ENCODE measurements at places on chromosomes 2 and 18.

DNA sequence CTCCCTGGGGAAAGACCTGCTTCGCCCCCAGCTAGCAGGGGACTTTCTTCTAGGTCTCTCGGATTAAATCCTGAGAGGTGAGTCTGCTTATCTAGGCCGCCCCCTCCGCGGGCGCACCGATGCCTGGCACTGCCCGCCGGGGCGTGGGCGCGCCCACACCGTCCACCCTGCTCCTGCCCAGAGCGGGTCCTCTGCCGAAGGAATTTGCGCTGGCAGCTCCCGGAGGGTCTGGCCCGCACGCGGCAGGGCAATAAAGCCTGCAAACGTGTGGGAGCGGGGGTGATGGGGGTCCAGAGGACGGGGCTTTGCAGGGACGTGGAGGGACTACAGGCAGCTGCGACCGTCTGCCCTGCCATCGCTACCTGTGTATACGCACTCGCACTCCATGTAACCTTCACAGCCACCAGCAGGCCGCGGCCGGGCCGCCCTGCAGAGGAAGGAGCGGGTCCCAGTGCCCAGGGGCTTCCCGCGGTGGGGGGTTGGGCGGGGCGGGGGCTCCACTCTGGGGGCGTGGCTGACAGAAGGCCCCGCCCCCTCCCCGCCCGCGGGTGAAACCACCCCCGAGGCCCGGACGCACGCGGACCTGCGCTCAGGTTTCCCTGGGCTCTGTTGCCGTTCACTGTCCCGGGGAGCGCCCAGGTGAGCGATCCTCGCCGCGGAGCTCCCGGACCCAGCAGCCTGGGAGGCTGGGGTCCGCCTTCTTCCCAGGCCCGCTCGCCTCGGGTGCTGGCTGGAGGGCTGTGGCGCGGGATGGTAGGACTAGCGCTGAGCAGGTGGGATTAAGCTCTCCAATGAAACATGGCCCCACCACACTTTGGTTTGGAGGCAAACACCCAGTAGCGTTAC is 174.5 kb upstream of the HS6ST1 start:
- DNase-seq = no peak

DNA sequence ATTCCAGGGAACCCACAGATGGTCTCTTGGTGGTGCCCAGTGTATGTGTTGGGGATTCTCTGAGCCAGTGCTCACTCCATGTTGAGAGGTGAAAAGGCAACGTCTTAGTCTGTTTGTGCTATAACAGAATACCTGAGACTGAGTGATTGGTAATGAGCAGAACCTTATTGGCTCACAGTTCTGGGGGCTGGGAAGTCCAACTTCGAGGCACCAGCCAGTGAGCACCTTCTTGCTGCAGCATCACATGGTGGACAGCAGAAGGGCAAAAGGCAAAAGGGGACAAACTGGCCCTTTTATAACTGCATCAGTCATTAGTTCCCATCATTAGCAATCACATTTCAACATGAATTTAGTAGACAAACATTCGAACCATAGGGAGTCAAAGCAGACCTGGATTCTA is 81.0 kb upstream of the SP3 start:
- DNase-seq = no peak

- DNase-seq = no peak
Observed at GRCh38 chr2:226118471-226119429, 680.9 kb downstream of the IRS1 start.

- DNase-seq = no peak
Observed at GRCh38 chr2:10892796-10893350, 18.9 kb upstream of the KCNF1 start.

DNA sequence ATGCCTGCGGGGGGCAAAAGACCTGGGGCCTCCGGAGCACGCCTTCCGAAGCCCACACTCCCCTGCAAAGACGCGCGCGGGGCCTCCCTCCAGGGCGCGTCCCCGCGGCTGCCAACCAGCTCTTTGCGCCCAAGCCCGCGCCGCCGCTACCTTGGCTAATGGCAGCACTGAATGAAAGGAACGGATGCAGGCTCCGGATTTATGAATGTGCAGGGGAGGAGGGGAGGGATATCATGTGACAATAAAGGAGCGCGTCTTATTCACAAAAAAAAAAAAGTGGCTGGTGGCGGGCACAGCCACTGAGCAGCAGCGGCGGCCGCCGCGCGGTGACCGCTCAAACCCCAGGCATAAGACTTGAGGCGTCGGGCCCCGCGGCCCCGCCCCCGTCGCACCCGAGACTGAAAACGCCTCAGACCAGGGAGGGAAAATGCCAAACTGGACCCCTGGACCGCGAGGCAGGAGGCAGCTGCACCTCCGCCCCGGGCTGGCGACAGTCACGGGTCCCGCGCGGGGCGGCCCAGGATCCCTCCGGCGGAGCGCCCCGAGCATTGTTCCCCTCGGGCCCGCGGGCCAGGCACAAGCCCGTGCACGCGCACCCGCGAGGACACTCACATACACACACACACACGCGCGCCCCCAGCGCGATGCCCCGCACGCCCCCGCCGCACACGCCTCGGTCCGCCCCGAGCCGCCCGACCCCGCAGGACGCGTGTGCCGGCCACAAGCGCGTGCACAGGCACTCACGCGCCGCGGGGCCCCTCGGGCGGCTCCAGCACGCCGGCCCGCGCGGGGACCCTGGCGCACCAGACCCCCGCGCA is 1.6 kb downstream of the SPRED2 start:
- DNase-seq = peak; percentile 73

DNA sequence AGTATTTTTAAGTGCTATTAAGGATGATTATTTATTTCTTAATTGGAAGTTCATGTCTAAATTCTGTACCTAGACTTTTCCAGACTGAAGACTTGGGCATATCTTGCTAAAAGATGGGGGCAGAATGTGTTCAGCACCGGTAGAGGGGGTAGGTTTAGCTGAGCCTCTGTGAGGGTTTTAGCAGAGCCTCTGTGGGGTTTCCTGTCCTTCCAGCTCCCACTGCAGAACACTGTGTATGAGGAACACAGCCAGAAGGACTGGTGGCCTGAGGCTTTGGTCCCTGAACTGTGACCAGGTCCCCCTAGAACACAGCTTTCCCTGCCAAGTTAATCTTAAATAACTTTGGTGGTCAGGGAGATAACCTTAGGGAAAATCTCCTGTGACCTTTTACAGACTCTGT is 123.4 kb upstream of the EPC2 start:
- no peak for DNase-seq

DNA sequence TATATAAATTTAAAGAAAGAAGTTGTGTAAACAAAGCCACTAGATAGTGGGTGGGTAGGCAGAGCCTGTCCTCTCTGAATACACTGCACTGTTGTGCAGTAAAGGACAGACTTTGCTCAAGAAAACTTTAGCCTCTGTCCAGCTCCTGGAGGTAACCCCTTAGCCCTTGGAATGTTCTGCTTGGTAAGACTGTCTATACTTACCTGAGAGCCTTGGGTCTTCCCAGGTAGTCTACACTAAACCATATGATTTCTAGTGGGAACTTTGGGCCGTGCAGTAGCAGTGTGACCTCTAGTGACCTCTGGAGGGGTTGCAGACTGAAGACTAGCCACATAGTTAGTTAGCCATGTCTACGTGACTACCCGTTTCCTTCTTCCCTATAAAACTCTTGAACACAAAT is 678.3 kb upstream of the NRXN1 start:
- DNase-seq = no peak

DNA sequence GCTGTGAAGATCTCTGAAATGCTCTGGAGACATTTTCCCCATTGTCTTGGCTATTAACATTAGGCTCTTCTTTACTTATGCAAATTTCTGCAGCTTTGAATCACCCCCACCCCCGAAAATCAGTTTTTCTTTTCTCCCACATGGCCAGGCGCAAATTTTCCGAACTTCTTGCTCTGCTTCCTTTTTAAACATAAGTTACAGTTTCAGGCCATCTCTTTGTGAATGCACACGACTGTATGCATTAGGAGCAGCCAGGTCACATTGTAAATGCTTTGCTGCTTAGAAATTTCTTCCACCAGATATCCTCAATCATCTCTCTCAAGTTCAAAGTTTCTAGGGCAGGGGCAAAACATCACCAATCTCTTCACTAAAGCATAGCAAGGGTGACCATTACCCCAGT is 106.8 kb downstream of the PARD3B start:
- no peak for DNase-seq

DNA sequence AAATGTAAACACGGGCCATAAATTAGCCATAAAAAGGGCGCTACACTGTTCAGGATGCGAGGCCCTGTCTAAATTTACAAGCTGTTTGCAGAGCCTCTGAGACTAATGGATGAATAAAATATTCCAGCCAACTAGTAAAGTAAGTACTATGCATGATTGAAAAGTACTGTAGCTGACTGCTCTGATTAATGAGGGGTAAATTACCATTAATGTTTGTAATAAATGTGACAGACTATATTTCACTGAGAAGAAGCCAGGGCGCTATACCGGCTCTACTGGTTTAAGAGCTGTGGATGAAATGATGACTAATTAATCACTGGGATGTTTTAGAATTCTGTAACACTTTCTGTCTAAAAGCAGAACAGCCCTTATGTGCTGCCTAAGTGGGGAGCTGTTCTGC is 54.3 kb upstream of the RGPD4 start:
- DNase-seq = no peak

All from activated naive CD8-positive, alpha-beta T cell treated with anti-CD3 and anti-CD28 coated beads for 36 hours (primary cell).